ENCODE measurements at places on chromosomes 5 and 9.

GRCh38 chr9:109421026-109421970, 76.8 kb downstream of the PTPN3 start:
- DNase-seq = no peak

DNA sequence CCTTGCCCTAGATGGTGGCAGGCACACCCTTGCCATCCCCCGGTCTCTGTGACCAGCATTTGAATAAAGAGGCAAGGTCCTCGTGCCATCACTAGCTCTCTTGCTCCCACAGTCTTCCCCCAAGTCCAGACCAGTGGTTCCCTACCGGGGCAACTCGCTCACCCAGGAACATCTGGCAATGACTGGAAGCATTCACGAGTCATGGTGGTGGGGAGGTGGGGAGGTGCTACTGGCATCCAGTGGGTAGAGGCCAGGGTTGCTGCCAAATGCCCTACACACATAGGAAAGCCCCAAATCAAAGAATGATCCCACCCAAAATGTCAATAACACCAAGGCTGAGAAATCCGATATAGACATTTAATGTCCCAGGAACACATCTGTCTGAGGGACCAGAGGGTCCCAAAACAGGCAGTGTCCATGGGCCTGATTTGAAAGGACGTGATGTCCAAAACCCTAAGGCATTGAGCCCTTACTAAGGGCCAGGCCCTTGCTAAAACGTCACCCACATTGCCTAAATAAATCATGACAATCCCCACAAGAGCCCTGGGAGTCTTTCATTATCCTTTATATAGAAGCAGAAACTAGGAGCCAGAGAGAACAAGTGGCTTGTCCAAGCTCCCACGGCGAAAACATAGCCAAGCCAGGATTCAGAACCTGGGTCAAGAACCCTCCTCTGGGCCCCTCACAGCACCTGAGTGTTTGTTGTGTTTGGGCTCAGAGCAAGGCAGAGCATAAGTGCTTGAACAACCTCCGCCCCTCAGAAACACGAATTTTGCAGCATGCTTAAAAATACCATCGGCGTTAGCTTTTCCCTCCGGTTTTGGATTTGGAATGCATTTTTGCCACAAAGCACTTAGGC, 119.3 kb upstream of the WWC1 start:
- no peak for DNase-seq

DNA sequence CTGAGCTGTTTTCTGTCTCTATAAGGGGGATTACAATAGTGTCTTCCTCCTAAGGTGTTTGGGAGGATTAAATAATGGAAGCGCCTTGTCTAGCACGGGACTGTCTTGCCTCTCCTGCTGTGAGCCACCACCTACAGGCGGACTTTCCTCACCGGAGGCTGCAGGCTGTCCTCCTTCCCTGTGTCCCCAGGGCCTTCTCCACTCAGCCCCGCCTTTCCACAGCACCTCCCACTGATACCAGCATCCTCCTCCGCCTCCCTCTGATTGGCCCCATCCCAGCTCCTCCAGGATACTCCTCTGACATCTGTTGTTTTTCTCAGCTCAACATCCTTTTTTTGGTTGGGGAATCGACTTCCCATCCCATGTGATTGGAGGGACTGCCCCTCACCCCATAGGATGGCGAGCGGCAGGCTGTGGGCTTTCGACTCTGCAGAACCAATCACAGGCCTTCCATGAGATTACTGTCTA, 851 bp upstream of the ZDHHC12 start:
- no peak for DNase-seq

- no peak for DNase-seq
Observed at GRCh38 chr9:23635276-23635675, 190.8 kb downstream of the ELAVL2 start.

- DNase-seq = no peak
Observed at GRCh38 chr5:33789567-33789957, 102.2 kb downstream of the ADAMTS12 start.

- no peak for DNase-seq
Observed at GRCh38 chr5:131488463-131488862, 146.6 kb downstream of the RAPGEF6 start.

GRCh38 chr5:143064676-143065075, 294.5 kb downstream of the ARHGAP26 start:
- no peak for DNase-seq

- no peak for DNase-seq
Observed at GRCh38 chr5:22557251-22557650, 295.9 kb downstream of the CDH12 start.

All from stimulated activated CD8-positive, alpha-beta memory T cell treated with anti-CD3 and anti-CD28 coated beads, Interleukin-15, amount 100 ng/mL, for 24 hours (primary cell).